ENCODE measurements at places on chromosomes 12 and 14.

DNA sequence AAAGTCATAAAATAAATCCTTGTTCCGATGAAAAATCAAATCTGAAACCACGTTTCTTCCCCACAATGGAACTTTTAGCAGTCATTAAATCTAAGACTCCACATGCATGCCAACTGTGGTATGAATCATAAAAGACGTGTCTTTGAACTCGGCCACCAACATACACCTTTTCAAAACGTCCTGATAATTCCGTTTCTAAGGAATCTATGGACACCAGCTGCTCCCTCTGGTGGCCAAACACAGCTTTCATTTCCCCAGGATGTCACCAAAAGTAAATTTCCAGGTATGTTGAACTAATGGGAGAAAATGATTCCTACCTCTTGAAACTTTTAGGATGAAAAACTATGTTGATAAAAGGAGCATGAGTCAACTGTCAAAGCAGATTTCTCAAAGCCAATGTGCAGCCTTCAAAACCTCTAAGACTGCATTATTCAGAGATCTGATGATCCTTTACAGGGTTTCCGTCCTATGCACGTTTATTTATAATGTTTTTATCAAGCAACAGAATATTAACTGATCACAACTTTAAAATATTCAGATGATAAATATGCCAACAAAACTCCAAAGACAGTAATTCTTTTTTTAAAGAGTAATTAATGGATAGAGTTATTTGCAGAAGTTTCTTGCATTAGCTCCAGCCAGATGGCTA lies 96.2 kb downstream of the CIT start:
- DNase-seq: no peak

- no peak for DNase-seq
These were observed 98.7 kb downstream of the BBS10 start for GRCh38 chr12:76249501-76249900.

DNA sequence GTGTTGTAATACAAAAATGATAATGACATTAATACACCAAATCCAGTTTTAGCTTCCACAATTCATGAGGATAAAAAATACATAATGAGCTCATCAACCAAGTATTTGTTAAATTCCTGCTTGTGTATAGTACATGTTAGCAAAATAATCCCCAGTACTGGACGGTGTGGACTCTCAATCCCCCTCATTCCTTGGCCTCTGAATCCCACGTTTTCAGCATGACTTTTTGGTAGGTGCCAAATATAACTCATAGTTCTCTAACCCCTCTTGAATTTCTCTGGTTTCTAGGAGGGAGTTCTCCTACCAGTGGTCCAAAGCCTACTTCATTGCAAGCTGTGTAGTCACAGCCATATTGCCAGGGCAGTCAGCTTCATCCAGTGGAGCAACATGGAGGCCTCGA lies 41.4 kb upstream of the EPS8 start:
- DNase-seq: no peak

DNA sequence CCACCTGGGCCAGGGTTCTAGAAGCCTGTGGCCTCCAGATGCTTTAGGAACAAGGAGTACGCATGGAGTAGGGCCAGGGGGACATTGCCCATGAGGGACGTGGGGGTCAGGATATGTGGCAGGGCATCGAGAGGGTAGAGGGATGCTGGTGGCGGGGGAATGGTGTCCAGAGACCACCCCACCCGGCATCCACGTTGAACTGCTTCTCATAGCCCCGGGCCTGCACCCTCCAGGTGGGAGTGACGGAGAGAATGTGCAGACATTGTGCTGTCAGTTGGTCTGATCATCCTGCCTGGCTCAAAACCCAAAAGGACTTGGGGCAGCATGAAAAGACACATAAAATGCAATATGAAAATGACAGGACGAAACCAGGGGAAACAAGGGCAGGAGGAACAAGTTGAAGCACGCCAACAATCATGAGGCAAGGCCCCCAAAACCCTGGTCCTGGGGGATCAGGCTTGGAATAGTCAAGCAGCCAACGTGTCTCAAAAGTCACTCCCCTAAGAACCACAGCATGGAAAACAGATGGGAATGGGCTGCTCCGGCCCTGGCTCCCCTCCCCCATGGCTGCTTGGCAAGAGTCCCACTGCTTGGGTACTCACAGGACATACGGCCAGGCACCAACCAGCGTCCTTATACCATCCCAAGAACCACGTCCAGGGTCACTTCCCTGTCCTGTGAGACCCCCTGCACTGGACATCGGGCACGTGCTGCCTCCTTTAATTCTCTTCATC lies 117.9 kb downstream of the DICER1 start:
- DNase-seq: no peak

GRCh38 chr14:61564618-61565091 lies 130.7 kb upstream of the HIF1A start:
- DNase-seq: peak; percentile 75
